ENCODE measurements at places on chromosomes 11 and 22. TPM values are rescaled to one million over a fixed set of nuclear protein-coding genes. Genes with fewer than 3 reads are reported as not detected.

Gene TMEM126A
- 26.2 TPM for total RNA-seq

Gene ENTHD1
- not detected for total RNA-seq

Gene KRTAP5-2
- not detected for total RNA-seq

Gene GDPD4
- total RNA-seq: not detected

Measured in activated naive CD4-positive, alpha-beta T cell treated with anti-CD3 and anti-CD28 coated beads, Interleukin-2, amount 10 ng/mL, durations not matched to agents 5 hours and 36 hours (primary cell).